ENCODE measurements at places on chromosomes 3 and 15.

GRCh38 chr3:64381367-64381766, 156.1 kb upstream of the PRICKLE2 start:
- no peak for DNase-seq

DNA sequence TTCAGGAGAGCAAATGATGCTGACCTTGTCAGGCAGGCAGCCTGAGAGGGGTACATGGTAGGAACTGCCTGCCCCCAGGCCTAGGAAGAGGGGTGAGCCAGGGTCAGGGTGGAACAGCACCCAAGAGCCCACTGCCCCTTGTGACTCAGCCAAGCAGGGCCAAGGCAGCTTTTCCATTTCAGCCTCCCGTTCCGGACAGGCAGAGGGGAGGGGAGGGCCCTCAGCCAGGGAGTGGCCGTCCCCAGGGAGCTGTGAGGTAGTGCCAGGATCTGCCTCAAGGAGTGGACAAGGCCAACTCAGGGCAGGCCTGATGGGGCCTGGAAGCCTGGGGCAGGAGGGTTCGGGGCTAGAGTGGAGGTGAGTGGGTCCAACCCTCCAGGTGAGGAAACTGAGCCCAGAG, 5.1 kb upstream of the ANKRD63 start:
- no peak for DNase-seq

DNA sequence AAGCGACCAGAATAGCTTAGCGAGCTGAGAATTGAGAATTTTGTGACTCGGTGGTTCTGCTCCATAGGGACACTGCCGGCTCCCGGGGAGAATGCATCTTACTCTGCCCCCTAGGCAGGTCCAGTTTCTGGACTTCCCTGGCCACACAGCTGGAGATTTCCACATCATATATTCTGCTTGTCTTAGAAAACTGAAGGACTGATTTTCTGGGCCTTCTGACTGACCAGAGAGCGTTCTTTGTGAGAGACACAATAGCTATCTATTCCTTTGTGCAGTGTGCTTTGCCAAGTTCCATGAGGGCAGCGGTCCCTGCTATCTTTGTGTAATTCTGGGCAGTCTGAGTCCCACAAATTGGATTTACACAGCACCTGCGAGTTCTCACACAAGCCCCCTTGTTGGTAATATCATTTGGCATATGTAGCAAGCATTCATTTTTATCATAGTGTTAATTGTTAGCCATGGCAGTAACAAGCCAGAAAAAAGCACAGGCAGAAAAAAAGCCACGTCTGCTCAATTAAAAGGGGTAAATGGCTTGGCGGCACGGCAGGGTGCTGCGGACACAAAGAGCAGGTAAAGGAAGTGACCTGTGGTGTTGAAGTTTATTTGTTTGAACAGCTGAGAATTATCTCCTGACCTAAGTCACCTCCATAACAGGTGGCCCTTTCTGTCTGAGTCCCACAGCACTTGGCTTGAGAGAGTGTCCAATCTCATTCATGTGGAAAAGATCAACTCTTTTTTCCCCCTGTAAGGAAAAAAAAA, 688.7 kb downstream of the TUSC7 start:
- DNase-seq, result no peak

DNA sequence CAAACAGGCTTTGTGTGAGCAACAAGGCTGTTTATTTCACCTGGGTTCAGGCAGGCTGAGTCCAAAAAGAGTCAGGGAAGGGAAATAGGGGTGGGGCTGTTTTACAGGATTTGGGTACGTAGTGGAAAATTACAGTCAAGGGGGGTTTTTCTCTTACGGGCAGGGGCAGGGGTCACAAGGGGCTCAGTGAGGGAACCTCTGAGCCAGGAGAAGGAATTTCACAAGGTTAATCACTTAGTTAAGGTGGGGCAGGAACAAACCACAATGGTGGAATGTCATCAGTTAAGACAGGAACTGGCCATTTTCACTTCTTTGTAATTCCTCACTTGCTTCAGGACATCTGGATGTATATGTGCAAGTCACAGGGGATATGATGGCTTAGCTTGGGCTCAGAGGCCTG, 1592.8 kb upstream of the GBE1 start:
- DNase-seq, result no peak

GRCh38 chr3:148938306-148938705, 53.0 kb upstream of the GYG1 start:
- no peak for DNase-seq

DNA sequence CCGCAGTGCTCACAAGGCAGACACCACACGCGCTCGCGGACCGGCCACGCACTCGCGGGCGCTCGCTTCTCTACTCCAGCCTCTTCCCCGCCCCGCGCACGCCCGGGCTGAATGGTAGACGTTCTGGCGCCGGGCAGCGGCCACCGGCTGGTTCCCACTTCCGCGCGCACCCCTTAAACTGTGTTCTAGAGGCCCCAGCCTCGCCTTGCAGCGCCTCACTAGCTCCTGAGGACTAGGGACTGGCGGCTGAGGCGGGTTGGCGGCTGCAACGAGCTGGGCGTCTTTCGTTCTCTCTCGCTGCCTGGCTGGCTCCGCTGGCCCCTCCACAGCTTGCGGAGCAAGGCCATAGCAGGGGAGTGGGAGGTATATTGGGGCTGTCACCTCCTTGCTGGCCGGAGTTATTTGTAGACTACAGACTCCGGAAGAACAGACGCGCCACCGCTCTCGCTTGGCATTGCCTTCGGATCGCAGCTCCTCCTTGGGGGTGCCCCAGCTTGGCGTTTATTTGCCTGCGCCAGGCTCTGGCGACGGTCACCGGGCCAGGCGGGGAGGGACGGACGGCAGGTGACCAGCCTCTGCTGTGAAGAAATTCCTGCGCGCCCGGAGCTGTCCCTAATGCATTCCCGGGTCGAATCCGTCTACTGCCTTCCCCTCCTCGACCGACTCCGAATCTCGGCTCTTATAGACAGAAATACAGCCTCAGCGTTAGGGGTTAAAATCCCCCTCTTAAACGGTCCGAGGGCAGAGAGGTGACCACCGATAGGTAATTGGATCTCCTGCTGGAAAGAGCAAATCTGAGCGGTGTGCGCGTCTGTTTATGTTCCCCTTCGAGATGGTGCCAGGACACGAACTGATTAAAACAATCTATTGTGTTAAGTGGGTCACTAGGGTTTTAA, 1.3 kb downstream of the GREM1 start:
- DNase-seq, result no peak

DNA sequence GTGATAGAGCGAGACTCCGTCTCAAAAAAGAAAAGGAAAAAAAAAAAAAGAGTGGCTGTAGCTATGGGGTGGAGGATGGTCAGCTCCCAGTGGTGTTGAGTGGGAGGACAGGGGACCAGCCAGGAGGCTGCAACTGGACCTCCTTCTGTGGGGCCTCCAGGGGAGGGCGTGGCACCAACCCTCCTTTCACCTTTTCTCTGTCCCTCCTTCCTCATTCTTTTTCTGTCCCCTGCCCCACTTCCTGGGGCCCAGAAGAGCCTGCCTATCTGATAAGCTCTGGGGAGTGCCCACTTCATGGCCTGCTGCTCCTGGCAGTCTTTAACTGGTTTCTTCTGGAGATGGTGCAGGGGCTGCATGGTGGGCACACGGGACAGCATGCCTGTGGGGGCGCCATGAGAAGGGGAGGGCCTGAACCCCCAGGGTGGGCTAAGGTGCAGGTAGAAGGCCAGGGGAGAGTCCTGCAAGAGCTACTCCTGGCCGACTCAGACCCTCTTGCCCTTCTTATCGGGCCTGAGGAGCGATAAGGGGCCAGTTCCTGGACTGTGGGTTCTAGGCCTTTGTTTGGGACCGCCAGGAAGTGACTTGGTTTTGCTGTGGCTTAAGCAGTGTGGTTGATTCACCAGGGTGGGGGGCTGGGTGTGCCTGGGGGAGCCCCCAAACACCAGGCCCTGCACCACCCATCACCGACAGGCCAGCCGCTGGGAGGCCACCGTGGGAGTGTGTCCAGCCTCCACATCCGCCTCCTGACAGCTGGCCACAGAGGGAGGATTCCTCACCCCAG, 49.4 kb upstream of the FLNB start:
- DNase-seq, result peak; percentile 48

GRCh38 chr3:71127052-71127831, 456.3 kb downstream of the FOXP1 start:
- DNase-seq, result no peak

DNA sequence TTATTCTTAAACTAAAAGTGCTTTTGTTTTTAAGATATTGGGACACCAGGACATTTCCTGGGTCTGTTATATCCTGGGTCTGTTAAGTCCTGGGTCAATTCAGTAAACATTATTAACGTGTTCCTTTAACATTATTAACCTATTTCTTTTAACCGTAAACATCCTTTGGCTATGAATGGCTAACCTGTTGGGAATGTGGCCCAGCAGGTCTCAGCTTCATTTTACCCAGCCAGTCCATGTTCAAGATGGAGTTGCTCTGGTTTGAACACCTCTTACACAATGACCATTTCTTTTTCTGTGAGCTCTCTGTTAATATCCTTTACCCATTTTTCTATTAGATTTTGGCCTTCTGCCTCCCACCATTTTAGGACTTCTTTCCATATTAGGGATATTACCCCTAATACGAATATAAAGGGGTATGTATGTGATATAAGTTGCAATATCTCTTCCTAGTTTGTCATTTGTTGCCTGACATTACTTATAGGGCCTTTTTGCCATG, 88.9 kb upstream of the NEDD4 start:
- no peak for DNase-seq

GRCh38 chr3:129314386-129315222, 35.9 kb downstream of the HMCES start:
- peak; percentile 90 for DNase-seq

GRCh38 chr3:68239542-68239941, 585.1 kb upstream of the SUCLG2 start:
- DNase-seq, result no peak

DNA sequence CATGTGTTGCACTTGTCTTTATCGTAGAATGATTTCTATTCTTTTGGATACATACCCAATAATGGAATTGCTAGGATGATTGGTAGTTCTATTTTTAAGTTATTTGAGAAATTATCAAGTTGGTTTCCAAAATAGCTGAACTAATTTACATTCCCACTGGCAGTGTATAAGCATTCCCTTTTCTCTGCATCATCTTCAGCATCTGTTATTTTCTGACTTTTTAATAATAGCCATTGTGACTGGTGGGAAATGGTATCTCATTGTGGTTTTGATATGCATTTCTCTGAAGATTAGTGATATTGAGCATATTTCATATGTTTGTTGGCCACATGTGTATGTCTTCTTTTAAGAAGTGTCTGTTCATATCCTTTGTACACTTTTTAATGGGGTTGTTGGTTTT, 81.7 kb upstream of the NUDT16 start:
- no peak for DNase-seq

- DNase-seq, result no peak
Measured at GRCh38 chr3:171994646-171995428, 44.5 kb upstream of the FNDC3B start.

- DNase-seq, result no peak
Measured at GRCh38 chr3:185959609-185960521, 22.1 kb upstream of the TRA2B start.

- DNase-seq, result no peak
Measured at GRCh38 chr3:40653001-40653400, 128.2 kb downstream of the ZNF621 start.

GRCh38 chr15:48426941-48427340, 95.7 kb downstream of the DUT start:
- DNase-seq, result no peak

DNA sequence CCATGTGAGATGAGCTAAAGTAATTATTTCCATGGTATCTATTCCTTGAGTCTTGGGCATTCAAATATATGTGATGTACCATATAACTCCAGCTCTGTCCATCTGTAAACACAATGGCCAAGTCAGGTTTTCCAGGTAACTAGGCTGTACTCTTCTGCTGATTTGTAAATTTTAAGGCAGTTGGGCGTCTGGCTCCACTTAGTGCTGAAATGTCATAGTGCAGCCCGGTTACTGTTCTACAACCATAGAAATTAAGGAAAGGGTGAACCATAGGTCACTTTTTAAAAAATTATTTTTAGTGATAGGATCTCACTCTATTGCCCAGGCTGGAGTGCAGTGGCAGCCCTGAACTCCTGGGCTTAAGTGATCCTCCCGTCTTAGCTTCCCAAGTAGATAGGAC, 44.7 kb upstream of the GOLM2 start:
- no peak for DNase-seq

DNA sequence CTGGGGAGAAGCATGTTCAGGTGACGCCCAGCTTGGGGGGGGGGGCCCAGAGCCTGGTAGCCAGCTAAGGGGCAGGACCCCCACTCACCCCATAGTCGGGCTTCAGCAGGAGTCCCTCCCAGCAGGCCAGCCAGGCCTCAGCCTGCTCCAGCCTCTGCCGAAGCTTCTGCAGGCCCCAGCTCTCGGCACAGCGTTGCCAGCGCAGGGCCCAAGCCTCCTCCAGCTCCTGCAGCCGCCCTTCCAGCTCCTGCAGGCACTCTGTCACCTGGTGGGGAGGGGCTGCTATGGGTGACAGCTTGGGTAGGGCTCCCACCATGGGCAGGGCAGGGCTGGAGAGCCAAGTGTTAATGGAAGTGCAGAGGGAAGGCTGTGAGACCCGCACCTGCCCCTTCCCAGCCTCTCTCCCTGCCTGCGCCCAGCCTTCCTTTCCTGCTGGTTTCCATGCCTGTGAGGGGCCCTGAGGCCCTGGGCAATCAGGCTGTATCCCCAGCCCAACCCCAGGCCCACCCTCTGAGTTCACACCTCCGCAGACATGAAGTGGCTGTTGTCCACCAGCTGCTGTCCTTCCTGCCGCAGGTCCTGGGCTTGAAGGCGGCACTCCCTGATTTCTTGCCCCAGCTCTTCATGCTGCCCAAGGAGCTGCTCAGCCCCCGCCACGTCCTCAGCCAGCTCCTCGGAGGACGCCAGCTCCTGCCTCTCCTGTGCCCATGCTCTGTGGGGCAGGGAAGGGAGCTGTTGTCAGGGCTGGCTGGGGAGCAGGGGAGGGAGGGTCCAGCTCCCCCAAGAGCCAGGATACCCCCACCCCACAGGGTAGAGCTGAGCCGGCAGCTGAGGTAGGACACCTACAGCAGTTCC, 14.3 kb downstream of the PLA2G4B start:
- no peak for DNase-seq

GRCh38 chr3:171790574-171790897, 19.7 kb downstream of the PLD1 start:
- DNase-seq, result no peak

DNA sequence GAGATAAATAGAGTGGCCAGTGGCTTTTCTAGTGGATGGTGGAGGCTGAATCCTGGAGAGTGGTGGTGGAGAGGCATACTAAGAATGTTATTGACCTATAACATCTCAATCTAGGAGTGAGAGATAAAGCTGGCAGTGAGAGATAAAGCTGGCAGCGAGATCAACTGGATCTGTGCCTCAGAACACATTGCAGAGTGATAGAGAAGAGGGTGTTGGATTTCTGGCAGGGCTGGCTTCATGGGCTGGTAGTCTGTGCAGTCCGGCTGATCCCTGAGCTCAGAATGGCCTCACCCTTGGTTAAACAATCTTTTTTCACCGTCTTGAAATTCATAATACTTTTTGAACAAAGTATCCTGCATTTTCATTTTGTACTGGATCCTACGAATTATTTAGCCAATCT, 221.2 kb downstream of the NLGN1 start:
- peak; percentile 18 for DNase-seq
